ENCODE measurements at places on chromosomes 6 and 20. TPM values are rescaled to one million over a fixed set of nuclear protein-coding genes. Genes with fewer than 3 reads are reported as not detected.

- DNase-seq: peak; percentile 52
Measured at GRCh38 chr20:62576815-62577489, 65.4 kb upstream of the SLCO4A1 start.

- no peak for DNase-seq
Measured at GRCh38 chr20:48293671-48294070, 508.4 kb upstream of the SULF2 start.

- DNase-seq: no peak
Measured at GRCh38 chr6:43950051-43950605, 177.1 kb downstream of the MRPL14 start.

- DNase-seq: peak; percentile 57
Measured at GRCh38 chr20:47315339-47316056, 41.0 kb downstream of the ZMYND8 start.

DNA sequence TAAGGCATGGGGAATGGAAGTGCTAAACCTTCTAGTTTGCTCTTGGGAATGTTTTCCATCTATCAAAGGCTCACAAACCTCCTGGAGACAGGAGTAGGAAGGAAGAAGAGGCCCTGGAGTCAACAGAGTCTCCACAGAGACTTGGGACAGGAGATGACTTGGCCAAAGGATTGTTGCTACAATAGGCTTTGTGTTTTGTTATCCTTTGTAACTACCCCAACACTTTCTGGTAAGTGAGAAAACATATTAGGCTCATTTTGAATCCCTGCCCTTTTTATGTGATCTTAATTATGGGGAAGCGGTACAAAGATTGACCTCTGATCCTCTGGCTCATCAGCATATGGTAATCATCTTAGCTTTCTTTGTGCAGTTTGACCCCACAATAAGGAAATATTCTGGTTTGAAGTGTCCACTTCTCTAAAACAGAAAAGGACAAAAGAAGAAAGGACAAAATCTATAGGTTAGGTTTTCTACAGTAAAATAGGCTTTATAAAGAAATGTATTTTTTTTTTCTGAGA lies 24.1 kb upstream of the GTF3C6 start:
- DNase-seq: no peak

DNA sequence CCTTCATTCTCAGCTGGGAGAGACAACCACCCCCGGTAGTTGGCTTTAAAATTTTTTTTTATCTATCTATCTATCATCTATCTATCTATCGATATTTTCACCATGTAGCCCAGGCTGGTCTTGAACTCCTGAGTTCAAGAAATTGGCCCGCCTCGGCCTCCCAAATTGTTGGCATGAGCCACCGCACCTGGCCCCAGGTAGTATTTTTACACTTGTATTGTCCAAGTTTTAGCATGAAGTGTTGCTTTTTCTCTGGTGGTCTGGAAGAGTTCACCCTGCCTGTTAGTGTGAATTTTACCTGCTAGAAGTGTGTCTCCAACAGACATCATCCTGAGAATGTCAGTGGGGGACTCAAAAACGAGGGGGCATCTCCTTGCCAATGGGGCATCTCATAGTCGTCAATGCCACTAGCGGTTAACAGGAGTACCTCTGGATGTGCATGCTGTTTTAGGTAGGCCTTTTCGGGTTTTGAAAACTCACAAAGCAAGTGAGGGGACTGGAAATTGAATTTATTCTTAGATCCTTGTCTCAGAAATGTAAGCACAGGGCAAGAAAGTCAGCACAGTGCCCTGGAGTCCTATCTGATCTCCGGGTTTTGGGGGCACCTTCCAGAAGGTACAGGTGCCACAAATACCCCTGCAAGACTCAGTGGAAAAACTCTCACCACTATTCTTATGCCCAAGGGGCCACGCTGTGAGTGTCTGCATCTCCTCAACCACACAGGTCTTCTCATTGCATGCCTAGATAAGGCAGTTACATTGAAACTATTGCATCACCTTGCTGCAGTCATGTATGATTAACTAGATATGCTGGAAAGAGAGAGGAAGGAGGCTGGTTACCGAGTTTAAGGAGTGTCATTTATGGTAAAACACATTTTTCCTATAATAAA lies 37.1 kb downstream of the TNFAIP3 start:
- no peak for DNase-seq

DNA sequence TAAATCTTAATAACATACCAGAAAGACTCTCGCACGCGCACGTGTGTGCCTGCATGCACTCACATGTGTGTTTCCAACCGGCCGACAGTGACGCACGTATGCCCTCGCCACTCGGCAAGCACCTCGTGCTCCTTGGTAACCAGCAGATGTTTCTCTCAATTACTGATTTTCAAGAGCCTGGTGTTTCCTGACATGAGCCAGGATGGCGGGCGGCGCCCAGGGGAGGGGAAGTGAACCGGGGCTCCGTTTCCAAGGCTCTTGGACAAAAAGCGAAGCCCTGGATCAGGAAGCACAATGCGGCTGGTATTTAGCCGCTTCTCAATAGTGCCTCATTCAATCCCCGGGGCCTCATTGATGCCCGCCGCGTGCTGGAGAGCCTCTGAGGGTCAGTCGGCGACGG lies 37.7 kb downstream of the PMEPA1 start:
- peak; percentile 90 for DNase-seq

DNA sequence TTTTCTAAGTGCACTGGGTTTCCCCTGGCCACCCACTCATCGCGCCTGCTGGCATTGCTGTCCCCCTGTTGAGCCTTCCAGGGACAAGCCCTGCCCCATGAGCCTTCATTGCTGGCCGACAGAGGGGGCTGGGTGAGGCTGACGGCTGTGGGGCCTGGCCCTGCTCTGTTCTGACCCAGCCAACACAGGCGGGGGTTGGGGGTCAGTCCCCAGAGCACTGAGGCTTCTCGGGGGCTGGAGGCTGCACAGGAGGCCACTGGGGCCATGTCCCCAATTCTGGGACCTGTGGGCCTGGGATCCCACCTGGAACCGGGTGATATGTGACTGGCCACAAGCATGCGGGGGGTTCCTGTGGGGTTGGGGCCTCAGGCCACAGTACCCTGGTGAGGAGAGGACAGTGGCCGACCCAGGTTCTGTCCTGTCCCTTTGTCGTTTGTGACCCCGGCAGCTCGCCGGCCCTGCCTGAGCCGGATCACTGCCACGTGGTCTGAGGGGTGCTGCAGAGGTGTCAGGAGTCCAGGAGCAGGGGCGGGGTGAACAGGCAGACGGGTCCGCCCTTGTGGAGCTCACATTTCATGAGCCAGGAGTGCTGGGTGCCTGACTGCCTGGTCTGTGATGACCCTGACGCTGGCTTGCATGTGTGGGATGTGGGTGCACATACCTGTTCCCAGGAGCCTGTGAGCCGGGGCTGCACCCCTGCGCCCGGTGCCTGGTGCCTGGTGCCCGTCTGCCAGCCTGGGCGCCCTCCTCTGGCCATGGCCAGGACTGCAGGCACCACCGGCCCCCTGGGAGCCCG lies 2.1 kb upstream of the COL20A1 start:
- DNase-seq: no peak

C6orf141 gene
- total RNA-seq: 4.0 TPM

DNA sequence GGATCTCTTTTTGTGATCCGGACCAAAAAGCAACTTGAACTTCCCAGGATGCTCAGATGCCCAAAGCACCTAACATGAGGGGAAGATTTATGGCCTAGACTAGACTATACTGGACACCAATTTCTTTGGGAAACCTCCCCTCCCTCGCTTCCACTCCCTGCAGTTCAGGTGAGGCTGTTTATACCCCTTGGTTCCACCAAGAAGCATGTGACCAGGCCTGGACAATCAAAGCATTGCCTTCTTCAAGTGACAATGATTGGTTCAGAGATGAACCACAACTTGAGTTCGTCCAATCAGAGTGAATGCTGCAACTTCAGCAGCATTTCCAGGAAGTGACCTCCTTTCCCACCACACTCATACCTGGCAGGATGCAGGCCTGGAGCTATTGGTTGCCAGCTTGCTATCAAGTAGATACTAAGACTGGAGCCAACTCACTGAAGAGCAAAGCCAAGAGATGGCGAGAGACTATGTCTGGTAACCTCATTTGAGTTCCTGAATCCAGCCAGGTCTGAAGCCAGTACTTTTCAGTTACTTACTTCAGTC lies 45.6 kb upstream of the SLC9A8 start:
- no peak for DNase-seq

GRCh38 chr6:158033751-158034702 lies 52.4 kb downstream of the SYNJ2 start:
- DNase-seq: no peak

MEI4 gene
- not detected for total RNA-seq

GNL1 gene
- total RNA-seq: 67.3 TPM

DNA sequence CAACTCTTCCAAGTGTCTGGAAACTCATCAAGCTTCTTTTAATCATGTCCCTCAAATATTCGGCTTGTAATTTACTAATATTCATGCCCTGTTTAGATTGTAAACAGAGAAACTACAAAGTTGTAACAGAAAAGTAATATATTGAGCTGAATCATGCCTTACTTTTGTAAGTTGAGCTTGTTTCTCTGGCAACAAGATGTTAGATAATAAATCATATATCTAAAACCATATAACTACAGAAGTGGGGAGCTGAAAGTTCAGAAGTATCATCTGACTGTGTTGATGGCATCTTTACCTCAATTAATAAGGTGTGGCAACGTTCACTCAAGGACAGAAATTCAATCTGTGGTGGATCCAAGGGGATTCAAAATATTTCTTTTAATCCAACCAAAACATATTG lies 263.9 kb downstream of the PLCB1 start:
- no peak for DNase-seq

GRCh38 chr6:43454290-43454695 lies 1.1 kb downstream of the DLK2 start:
- DNase-seq: no peak

GRCh38 chr20:35560105-35560511 lies 18.2 kb downstream of the ERGIC3 start:
- peak; percentile 53 for DNase-seq

- no peak for DNase-seq
Measured at GRCh38 chr20:4138056-4138455, 122.7 kb upstream of the RNF24 start.

- DNase-seq: peak; percentile 37
Measured at GRCh38 chr6:31058128-31058894, 48.0 kb downstream of the MUC22 start.

DNA sequence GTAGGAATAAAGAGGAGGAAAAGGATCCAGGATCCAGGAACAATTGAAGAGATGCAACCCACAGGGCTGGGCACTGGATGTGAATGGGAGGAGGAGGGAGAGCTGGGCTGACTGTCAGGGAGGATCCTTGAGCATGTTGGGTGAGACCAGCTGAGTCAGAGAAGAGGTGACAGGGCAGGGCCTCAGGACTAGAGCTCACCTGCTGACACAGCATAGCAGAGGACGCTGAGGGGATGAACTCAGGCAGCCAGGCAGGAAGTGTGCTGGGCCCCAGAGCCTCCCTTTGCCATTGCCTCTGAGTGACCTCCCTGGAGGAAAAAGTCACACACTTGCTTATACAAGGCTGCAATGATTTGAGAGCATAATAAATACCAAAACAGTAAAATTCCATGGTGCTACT lies 72.3 kb downstream of the ZNF133 start:
- no peak for DNase-seq
